Stimulated activated CD4-positive, alpha-beta T cell treated with anti-CD3 and anti-CD28 coated beads, Interleukin-4, amount 100 ng/mL, for 24 hours (primary cell): ENCODE measurements at places on chromosomes 1 and 21.

GRCh38 chr1:118993700-118994026 is 5.5 kb upstream of the TBX15 start:
- DNase-seq = no peak

- no peak for DNase-seq
Measured at GRCh38 chr1:195820925-195821324, 787.3 kb downstream of the KCNT2 start.

GRCh38 chr1:17194615-17195528 is 10.1 kb upstream of the PADI1 start:
- DNase-seq = no peak

GRCh38 chr1:173475564-173476196 is 1.5 kb upstream of the PRDX6 start:
- peak; percentile 33 for DNase-seq
